ENCODE measurements at places on chromosomes 5 and 9.

GRCh38 chr9:132141948-132142594, 19.8 kb upstream of the NTNG2 start:
- peak; percentile 30 for DNase-seq

DNA sequence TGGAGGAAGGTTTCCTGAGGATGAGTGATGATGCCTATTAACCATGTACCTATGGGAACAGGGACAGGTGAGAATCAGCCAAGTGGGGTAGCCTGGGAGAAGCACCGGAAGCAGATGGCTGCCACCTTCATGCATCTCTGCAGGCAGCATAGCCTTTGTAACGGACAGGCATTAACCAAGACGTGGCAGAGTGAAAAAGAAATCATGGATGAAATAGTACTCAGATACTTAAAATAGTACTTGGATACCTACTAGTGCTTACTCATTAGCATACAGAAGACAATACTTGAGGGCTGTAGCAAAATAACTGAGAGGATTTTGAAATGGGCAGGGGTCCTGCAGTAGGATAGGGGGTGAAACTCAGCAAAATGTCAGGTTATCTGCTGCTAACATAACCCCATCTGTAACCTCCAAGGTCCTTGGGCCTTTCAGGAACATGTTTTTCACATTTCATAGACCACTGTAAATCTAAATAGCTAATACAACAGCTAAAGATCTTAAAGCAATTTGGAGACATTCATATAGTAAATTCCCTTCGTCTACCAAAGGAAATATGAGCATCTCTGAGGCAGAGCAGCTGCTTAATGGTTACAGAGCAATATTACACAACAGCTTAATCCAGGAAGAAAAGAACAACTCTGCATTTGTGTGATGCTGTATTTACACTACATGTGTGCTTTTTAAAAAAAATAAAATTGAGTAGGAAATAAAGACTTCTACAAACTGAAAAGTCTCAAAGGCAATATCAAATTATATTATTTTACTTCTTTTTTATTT, 154.3 kb downstream of the NFIB start:
- DNase-seq: no peak

- DNase-seq: no peak
These were observed 1.3 kb downstream of the ANXA1 start for GRCh38 chr9:73152953-73153352.

DNA sequence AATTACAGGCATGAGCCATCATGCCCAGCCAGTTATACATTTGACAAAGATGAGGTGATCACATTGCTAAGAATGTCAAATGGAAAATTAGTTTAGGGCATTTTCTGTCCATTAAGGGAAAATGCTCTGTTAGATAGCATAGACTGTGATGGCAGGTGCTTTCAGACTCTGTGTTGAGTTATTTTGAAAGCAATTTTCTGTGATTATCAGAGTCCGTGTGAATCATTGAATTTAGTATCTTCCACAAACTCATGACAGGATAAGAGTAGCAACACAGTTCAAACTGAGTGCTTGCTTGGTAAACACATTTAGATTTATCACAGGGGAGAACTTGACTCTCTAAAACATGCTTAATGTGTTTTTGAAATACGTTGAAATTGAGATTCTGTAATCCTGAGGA, 69.0 kb downstream of the GAPVD1 start:
- no peak for DNase-seq

- peak; percentile 57 for DNase-seq
These were observed at the start of gene IRX4 for GRCh38 chr5:1882337-1883119. Gene IRX4 (minus strand): TSS chr5:1882925. CDS start chr5:1882647, 278 bp downstream.

DNA sequence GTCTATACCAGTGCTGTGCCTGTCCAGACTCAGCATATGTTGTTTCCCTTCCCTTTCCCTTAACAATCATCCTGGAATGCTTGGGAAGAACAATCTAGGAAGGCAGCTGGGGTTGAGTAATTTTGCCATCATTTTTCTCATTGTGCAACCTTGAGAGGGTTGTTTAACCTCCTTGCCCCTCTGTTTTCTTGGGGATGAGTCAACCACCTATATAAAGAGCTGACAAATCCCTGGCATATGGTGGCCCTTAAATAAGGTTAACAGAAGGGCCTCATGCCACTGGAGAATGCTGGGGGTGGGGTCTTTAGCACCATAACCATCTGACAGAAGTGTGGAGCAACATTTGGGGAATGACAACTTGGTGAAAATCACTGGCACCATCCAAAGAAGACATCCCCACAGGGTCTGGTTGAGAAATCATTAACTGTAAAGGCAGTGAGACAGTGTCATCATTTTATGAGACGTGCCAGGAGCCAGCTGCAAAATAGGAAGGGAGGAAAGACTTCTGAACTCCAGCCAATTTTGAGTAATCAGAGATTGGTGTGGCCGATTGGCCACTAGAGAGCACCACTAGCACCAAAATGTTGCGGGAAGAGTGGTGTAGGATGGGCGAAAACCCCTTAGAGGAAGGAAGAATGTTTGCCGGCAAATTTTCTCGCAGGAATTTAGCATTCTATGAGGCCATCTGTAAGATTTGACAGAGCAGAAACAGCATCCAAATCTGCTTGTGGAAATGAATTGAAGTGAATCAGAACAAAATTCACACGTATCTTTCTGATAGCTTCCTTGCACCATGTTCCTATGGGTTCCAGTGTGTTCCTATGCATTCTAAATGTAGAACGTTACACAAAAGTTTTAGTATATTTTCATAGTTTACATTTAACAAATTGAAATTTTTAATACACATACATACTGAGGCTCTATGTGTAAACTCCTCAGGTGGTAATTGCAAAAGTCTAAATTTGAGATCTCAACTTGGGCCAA, 113.8 kb downstream of the MSX2 start:
- peak; percentile 46 for DNase-seq

DNA sequence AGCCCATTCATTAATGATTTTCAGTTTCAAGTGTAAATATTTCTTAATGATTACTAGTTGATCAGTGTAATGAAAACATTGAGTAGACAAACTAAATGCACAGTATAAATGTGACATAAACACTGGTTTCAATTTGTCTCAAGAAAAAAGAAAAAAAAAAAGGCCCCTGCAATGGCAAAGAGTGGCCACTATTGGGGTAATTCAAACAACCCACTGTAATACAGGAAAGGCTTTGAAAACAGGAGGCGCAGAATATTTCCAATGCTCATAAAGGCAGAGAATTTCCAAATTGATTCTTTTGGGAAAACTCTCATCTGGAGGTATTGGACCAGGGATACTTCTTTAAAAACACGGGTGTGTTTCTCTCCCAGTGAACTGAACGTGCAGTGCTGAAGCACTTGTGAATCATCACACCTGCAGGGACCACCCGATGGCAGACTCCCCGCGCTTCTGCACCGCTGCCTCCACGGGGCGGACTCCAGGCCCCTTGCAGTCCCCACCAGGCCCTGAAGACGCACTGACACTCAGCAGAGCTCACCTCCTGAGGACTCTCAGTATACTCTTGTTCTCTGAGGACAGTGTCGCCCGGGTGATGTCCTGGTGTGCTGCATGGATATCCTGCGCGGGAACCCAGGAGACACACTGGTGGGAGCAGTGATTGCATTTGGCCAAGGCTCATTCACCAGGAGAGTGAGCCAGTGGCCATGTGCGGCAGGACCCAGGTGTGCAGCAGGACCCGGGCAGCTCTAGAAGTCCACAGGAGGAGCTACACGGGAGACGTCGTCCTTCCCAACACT, 227.6 kb upstream of the IRX4 start:
- DNase-seq: no peak

DNA sequence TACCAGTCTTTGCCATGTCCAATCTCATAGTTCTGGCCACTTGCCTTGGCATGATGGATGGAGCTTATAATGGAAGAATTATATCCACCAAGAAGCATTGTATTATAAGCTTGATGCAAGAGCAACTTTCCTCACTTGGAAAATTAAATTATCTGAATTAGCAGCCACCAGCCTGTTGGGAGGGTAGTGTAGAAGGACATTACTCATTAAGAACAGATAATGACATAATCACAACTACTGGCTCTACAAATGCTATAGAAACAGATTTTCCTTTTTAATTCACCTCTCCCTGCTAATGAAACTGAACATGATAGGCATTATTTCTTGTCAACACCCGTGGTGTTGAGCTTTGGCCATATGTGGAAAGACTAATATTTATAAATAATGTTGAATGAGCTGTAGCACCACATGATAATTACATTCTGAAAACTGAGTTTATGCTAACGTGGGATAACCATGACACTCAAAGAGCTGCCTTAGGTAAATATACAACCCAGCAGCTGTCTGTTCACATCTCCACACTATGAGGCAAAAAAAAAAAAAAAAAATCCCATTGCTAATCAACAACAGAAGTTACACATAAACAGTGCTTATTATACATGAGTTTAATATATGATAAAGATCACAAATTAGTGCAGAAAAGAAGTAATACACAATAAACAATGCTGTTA, 48.1 kb upstream of the NR4A3 start:
- no peak for DNase-seq

DNA sequence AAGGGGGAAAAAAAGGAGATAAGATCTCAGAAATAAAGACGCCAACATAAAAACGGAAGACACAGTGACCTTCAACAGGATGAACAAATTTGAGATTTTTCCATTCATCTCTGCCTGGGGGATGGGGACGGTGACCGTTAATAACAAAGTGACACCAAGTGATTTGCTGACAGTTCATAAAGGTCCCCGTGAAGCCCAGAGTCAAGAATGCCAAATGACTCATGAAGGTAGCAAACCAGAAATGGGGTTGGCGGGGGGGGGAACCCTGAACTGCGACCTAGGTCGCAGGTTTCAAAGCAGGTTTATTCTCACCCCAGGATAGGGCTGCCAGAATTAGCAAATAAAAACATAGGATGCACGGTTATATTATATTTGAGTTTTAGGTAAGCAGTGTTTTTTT, 21.1 kb upstream of the SHB start:
- DNase-seq: no peak

- DNase-seq: no peak
These were observed 243.9 kb upstream of the ATP10B start for GRCh38 chr5:161095953-161096352.

- DNase-seq: no peak
These were observed 244.6 kb upstream of the EFNA5 start for GRCh38 chr5:107915176-107915812.

GRCh38 chr5:83149671-83150070, 72.3 kb downstream of the XRCC4 start:
- no peak for DNase-seq

GRCh38 chr9:98755006-98755618, 41.2 kb downstream of the ANKS6 start:
- no peak for DNase-seq

GRCh38 chr5:6235726-6236125, 142.6 kb downstream of the MED10 start:
- no peak for DNase-seq

DNA sequence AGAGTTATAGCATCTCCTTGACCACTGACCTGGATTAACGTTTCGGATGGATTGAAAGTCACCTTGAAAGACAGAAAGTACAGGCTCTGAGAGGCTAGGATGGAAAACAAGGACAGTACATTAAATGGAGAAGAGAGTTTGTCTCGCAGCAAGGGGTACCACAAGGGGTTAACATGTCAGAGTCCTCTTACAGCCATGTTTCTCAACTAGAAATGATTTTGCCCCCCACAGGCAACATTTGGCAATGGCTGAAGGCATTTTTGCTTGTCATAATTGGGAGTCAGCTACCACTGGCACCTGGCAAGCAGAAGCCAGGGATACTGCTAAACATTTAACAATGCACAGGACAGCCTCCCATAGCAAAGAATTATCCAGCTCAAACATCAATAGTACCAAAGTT, 90.8 kb upstream of the EQTN start:
- DNase-seq: no peak

DNA sequence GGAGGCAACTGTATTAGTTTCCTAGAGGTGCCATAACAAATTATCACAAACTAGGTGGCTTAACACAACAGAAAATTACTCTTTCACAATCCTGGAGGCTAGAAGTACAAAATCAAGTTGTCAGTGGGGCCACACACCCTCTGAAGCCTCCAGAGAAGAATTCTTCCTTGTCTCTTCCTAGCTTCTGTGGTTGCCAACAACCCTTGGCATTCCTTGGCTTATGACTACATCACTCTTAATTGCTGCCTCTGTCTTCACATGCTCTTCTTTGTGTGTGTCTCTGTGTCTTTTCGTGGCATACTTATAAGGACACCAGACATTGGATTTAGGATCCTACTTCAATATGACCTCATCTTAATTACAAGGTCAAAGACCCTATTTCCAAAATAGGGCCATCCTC, 327.5 kb downstream of the CHSY3 start:
- no peak for DNase-seq

GRCh38 chr5:53361708-53362107, 118.7 kb upstream of the FST start:
- DNase-seq: no peak

DNA sequence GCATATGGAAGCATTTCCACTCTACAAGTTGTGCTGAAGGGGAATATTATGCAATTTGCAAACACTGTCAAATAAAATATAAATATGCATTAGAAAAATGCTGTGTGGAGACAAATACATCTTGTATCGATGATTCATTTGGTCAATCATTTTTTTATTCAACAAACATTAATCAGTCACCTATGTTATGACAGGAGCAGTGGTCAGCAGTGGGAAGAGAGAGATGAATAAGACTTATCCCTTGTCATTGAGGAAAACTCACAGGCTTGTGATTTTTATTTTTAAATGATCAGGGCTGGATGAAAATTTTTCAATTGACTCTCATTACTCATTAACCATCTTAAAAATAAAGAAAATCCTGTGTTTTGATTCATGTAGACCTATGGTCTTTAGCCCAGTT, 574.1 kb downstream of the ACTL7B start:
- DNase-seq: no peak

DNA sequence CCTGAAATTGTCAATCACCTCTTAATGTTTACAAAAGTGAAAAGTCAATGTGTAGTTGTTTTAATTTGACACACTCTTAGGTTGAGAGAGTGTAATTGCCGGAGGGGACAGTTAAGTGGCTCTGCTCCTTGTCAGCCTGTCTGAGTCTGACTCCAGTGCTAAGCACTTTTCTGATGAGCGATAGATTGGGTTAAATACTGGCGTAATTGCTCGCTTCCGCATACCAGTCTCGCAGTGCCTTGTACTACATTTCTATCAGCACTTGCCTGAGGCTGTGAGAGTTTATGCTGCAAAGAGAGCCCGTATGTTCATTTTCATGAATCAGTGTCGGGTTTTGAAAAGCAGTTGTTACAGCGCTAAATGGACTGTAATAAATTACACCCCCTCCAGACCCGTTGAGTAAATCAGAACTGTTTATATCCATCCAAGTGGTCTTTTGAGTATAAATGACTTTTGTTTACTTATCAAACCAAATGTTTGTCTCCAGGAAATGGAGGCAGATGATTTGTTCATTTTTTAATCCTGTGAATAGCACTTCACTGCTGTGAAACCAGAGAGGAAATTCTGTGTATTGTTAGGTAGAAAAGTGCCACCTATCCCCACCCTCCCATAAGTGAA, 41.0 kb upstream of the DMRT3 start:
- peak; percentile 67 for DNase-seq

DNA sequence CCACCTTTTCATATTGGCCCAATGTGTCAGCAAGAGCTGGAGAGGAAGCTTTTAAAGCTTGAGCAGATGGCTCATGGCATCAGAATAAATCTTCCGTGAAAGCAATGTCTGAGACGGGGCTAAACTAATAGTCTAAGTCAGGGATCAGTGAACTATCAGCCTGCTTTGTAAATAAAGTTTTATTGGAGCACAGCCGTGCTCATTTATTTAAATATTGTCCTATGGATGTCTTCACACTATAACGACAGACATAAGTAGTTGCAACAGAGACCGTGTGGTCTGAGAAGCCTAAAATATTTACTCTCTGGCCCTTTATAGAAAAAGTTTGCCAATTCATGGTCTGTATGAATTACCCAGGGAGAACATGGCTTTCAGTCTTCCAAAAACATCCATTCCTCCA, 85.6 kb upstream of the SLC44A1 start:
- no peak for DNase-seq

Data from eye (tissue), 1 donor.